ENCODE measurements at places on chromosomes 16 and 17.

- DNase-seq, result no peak
Observed at GRCh38 chr16:27229891-27230470, 26.7 kb downstream of the KDM8 start.

DNA sequence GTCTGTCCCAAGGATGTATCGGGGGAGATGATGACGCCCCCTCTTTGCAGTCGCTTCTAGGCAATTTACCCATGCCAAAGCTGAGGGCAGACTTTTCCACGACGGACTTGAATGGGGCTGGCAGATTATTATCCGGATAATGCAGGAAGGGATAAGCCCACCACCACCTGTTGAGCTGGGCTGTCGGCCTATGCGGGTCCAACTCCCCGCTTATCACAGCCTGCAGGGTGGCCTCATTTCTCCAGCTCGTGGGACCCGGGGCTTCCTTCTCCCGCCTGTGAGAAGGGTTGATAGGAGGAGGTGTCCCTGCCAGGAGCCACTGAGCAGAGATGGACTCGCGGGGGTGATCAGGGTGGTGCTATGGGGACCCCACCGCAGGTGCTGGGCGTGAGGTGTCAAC lies 559 bp downstream of the CACNG5 start:
- no peak for DNase-seq

GRCh38 chr17:58120195-58120822 lies 27.9 kb upstream of the OR4D1 start:
- no peak for DNase-seq

- DNase-seq, result peak; percentile 46
Observed at GRCh38 chr17:62627904-62628633, 599 bp downstream of the MRC2 start.

GRCh38 chr16:87219287-87219909 lies 97.8 kb downstream of the C16orf95 start:
- no peak for DNase-seq
